ENCODE measurements at places on chromosomes 7 and 10. TPM values are rescaled to one million over a fixed set of nuclear protein-coding genes. Genes with fewer than 3 reads are reported as not detected.

Gene PTPRN2
- total RNA-seq = 0.36 TPM

Gene SPAM1
- total RNA-seq = not detected

Gene C10orf105
- total RNA-seq = 0.17 TPM

Gene KLF14
- total RNA-seq = not detected

Gene GJD4
- not detected for total RNA-seq

Gene LIPJ
- not detected for total RNA-seq

Gene HK1
- total RNA-seq = 238 TPM

Gene DDC
- total RNA-seq = 0.72 TPM

Gene RARRES2
- total RNA-seq = not detected

Gene PLAC9
- not detected for total RNA-seq

Gene CAMK1D
- 8.7 TPM for total RNA-seq

Gene RAMP3
- not detected for total RNA-seq

Gene GNAT3
- total RNA-seq = not detected

Gene IDI2
- total RNA-seq = not detected

Gene ERLIN1
- 22.1 TPM for total RNA-seq

Gene CNPY1
- total RNA-seq = not detected

Gene CTAGE15
- total RNA-seq = not detected

Gene NMT2
- 10.1 TPM for total RNA-seq

Gene MRLN
- total RNA-seq = not detected

Gene STAMBPL1
- 24.5 TPM for total RNA-seq

Gene FAM237B
- not detected for total RNA-seq

Gene POLR2J2
- 8.6 TPM for total RNA-seq

Gene MMD2
- total RNA-seq = not detected

Gene CCDC146
- total RNA-seq = 1.0 TPM

Gene ALOX5
- total RNA-seq = 0.52 TPM

Gene GIMAP6
- 26.5 TPM for total RNA-seq

Gene FAM131B
- total RNA-seq = 2.3 TPM

Gene MPP7
- total RNA-seq = 5.8 TPM

Gene STEAP1
- 0.48 TPM for total RNA-seq

Gene DHTKD1
- 9.8 TPM for total RNA-seq

Gene IRF5
- total RNA-seq = 5.7 TPM

Gene DKK1
- total RNA-seq = not detected

Gene KCNMA1
- total RNA-seq = not detected

Gene LBX1
- not detected for total RNA-seq

Data from activated CD8-positive, alpha-beta memory T cell treated with anti-CD3 and anti-CD28 coated beads for 36 hours (primary cell).